ENCODE measurements at places on chromosomes 5 and 9.

DNA sequence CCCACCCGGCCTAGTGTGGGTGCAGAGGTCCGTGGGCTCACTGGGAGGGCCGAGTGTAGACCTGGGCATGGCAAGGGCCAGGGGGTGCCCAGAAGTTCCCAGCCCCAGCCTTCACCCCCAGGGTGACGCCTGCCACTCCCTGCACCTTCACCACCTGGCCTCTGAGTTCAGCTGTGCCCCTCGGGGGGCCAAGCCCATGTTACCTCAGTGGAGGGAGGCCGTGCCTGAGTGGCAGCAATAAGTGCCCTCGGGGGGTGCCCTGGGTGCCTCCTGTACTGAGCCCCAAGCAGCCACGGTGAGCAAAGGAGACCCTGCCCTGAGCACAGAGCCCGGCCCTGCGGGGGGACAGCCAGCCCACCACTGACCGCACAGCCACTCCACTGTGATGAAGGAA, 10.3 kb upstream of the FCN2 start:
- no peak for DNase-seq

GRCh38 chr9:129665389-129665775, at the start of gene PRRX2:
PRRX2 (plus strand) TSS chr9:129665647; CDS start chr9:129665868, 221 bp downstream.
- peak; percentile 32 for DNase-seq

- DNase-seq: no peak
Measured at GRCh38 chr5:103041071-103041676, 78.8 kb downstream of the GIN1 start.

GRCh38 chr9:133112663-133113026, 8.4 kb downstream of the RALGDS start:
- DNase-seq: no peak

DNA sequence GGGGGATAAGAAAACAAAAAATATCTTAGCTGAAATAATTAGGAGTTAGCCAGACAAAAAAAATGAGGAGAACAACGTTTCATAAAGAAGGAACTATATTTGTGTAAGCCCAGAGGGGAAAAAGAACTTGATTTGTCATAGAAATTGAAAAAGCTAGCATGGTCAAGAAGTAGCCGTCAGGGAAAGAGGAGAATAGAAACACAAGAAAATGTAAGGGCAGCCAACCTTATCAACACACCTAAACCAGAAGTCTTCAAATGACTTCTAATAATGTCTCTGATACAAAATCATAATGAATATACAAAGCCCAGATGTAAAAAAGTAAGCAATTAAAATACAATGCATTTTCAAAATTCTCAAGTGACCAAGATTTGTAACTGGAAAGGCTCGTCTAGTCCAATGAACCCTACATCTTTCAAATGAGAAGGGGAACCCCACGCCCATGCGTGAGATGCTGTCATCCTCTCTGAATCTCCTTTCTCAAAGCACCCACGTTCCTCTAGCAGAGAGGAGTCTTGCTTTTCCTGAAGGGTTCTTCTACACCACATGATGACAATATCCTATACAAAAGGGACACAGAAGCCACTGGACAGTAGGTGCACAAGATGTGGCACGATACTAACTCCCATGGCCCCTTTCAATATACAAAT, 103.7 kb downstream of the ARL15 start:
- DNase-seq: no peak

- no peak for DNase-seq
Measured at GRCh38 chr5:179222246-179223017, 122.8 kb downstream of the ADAMTS2 start.

- DNase-seq: no peak
Measured at GRCh38 chr9:136329211-136329627, 1.9 kb downstream of the GPSM1 start.

DNA sequence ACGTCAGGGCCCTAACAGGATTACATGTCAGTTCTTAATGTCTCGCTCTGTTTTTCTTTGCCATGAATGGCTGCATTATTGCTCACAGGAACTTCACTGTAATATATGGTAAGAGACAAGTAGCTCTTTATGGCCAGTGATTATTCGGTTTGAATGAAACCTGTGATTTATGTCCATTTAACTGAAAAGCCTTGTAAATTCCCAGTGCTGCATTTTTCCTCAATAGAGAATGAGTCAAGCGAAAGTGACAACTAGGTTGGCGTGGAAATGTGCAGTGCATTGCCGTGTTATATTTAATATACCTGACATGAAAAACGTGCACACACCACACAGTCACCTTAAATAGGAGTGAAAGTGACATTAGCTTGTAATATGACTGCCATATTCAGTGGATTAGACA, 163.1 kb downstream of the PBX3 start:
- DNase-seq: no peak

GRCh38 chr5:176388003-176388443, 375 bp downstream of the NOP16 start:
- no peak for DNase-seq

DNA sequence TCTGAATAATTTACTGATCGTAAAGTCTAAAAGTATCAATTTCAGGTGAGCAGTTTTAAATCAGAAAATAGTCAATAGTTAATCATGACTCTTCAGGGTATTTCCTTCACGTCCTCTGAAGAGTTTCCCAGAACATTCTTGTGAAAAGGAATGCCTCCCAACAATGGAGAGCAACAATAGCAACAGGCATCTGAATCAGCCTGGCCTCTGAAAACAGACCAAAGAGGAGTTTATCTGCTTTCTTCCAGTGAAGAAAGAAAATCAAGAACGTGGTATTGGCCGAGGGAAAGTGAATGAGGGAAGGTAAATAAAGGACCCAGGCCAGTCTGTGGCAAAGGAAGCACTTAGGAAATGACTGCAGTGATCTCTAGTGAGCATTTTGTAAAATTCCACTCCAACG, 26.1 kb upstream of the RASGEF1C start:
- DNase-seq: no peak

GRCh38 chr5:98557916-98558315, 215.5 kb upstream of the RGMB start:
- no peak for DNase-seq

- DNase-seq: no peak
Measured at GRCh38 chr5:132749506-132749905, 2.3 kb downstream of the CCNI2 start.

DNA sequence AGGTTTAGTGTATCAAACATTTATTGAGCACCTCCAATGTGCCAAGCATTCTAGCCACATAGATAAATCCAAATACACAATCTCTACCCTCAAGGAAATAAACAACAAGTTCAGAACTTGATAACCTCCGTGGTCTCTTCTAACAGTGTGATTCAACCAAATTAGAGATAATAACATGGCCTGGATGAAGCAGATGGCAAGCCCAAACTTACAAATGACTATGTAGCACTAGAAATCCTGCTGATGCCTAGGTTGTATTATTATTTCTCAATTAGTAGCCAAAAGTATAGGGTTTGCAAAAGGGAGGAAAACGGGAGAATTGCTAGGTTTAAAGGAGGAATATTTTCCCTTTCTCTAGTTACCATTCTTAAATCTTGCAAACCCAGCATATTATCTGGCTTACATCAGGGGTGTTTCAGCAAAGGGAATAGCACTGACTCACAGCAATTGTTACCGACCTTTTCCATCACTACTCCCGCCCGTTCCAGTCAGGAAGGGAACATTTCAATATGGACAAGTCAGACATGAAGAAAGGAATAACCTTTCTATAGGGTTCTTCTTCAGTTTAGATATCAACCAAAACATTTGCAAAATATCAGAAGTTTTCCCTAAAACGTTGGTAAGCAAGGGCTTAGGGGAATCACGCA, 2.3 kb downstream of the DPYSL3 start:
- no peak for DNase-seq

DNA sequence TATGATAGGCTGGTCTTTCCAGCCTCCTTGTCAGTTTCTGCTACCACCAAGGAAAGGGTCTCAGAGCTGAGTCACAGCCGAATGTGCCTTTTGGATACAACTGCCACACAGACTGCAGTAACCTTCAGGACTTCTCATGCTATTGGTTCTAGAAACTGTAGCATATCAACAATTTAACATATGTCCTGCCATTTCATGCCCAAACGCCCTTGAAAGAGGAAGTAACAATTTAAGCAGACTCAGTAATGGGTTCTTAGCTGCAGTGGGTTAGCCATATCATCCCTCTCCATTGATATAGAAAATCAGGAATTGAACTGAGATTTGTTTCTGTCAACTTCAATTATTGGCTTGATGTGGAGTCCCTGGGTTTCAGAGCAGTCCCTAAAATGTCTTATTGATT, 4.1 kb upstream of the CLK4 start:
- no peak for DNase-seq

DNA sequence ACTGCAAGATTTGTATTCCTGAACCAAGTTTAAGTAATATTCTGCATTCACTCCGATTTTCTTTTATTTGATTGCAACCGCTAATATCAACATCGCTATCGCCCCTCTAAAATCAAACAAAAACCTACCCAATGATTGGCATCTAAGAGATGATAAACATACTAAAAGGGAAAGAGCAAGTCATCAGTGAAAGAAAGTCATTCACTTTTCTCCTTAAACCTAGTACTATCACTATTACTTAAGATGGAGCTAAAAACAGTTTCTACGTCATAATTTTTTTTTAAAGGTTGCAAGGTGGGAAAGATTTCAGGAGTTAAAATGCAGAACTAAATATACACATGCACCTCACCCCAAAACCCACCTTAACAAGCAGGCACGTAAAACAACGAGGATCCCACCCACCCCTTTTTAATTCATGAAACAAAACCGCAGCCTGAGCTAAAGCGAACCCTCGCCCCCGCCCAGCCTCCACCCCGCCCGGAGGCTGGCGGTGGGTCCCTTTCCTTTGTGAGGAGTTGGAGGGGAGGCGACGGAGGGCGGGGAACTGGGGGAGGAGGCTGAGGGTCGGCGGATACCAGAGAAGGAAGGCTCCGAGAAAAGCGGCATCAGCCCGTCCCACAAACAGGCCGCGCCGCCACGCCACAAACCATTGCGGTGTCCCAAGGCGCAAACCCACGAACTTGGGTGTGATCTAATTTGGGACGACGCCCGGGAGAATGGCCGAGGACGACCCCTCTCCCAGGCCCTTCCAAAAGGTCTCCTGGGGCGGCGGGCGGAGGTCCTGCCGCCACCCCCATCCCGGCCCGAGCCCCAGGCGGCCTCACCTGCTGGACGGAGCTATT, 861 bp downstream of the UBQLN1 start:
- DNase-seq: peak; percentile 58

DNA sequence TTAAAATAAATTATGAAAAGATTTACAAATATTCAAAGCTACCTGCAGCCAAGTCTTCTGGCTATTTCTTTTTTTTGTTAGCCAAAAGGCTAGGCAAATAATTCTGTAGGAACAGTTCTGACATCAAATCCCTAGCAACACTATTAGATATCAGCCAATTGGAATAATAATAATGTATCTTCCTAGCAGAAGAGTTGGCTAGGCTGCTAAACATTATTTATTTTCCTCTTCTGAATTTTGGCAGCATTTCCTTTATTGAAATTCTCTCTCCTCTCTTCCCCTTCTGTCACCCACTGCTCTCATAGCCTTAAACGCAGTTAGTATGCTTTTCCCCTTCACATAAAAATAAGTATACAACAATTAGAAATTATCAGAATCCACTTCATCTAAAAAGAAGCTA, 42.6 kb downstream of the ZDHHC21 start:
- no peak for DNase-seq

DNA sequence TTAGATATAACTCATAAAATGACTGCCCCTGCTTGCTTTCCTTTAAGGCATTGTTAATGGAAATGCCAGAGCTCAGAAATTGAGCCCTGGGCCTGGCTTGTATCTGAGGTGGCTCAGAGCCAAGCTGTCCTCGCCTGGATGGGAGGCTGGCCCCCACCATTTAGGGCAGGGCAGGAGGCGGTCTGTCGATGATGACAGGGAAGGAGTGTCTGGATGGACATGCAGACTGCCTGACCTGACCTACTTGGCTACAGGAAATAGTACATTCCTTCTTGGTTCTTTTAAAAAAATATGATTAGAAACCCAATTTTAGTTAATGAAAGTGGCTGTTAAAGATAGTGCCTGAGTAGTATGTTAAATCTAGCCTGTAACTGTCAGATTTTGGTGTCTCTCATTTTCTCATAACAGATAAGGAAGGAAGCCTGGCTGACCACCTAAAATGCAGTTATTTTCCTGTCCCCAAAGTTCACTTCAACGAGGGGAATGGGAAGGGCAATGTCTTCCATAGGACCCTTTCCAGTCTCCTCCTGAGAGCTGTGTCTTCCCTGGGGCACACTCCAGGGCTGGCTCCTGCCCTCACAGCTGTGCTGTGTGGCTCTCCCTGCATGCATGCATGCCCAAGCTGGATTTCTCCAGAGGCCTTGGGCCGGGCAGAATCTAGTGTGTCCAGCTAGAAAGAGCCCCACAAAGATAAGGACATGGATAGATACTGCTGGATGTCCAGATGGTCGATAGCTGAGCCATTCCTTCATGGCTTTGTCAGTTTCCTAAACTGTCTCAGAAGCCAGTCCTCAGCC, 42.3 kb downstream of the MACROH2A1 start:
- no peak for DNase-seq

DNA sequence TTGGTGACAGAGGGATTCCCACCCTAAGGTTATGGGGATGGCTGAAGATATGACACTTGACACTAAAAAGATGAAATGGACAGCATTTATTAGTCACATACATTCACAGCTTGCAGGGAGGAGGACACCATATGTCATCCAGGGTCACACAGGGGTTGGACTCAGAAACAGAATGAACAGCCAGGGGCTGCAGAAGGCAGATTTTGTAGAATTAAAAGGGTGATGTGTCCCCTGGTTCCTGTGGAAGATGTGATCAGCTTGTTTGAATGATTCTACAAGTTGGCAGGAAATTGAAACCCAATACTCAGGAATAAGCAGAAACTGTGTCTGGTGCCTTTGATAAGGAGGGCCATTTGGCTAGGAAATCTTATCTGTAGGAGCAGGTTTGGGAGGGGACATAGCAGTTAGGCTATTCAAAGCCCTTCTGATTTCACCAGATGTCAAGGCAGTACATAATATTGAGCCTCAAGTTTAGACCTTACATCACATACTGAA, 102.3 kb upstream of the GRIN3A start:
- DNase-seq: no peak

- DNase-seq: no peak
Measured at GRCh38 chr9:130212543-130213297, 40.5 kb downstream of the NCS1 start.

- no peak for DNase-seq
Measured at GRCh38 chr9:38207247-38207778, 138.3 kb upstream of the SHB start.
